Activated T-cell treated with anti-CD3 and anti-CD28 coated beads for 4 hours (primary cell): ENCODE measurements at places on chromosomes 6 and 20.

GRCh38 chr6:2523061-2523460, 227.7 kb downstream of the MYLK4 start:
- DNase-seq, result no peak

GRCh38 chr6:139323511-139324300, 31.9 kb upstream of the TXLNB start:
- DNase-seq, result peak; percentile 75

DNA sequence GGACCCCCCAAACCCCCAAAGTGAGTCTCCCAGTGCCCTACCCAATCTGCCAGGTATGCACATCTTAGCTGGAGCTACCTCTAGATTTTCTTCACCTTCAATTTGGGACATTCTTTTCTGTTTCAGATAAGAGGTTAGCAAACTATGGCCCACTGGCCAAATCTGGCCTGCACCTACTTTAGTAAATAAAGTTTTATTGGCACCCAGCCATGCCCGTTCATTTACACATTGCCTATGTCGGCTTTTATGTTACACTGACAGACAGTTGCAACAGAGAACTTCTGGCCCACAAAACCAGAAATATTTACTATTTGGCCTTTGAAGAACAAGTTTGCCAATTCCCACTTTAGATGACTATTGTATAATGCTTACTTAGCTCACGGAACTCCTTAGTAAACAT, 55.9 kb upstream of the STX16 start:
- no peak for DNase-seq

- DNase-seq, result no peak
These were observed 451.0 kb upstream of the MAN1A1 start for GRCh38 chr6:119800526-119800925.

DNA sequence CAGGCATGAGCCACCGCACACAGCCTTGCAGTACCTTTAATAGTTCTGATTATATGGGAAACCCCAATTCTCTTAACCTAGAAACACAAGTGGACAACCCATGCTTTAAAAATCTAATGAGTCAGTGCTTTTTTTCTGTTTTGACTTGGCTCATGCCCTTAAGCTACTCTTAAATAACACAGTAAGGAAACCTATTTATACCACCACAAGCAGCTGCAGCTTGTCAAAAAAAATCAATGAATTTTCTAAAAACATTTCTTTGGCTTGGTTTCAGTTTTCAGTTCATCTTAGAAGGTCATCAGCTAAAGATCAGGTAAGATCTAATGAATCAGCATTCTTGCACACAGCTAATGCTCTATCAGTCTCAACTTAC, 124.1 kb upstream of the DST start:
- DNase-seq, result no peak

GRCh38 chr6:89993411-89993810, 99.1 kb downstream of the GJA10 start:
- DNase-seq, result no peak

- DNase-seq, result no peak
These were observed 52.2 kb downstream of the REV3L start for GRCh38 chr6:111430605-111431376.

GRCh38 chr6:154478021-154478700, 32.3 kb downstream of the CNKSR3 start:
- no peak for DNase-seq
